ENCODE measurements at places on chromosomes 13 and 19. TPM values are rescaled to one million over a fixed set of nuclear protein-coding genes. Genes with fewer than 3 reads are reported as not detected.

COX6B2 gene
- total RNA-seq, result 2.9 TPM

SIGLEC11 gene
- not detected for total RNA-seq

TBXA2R gene
- total RNA-seq, result 0.82 TPM

DNA sequence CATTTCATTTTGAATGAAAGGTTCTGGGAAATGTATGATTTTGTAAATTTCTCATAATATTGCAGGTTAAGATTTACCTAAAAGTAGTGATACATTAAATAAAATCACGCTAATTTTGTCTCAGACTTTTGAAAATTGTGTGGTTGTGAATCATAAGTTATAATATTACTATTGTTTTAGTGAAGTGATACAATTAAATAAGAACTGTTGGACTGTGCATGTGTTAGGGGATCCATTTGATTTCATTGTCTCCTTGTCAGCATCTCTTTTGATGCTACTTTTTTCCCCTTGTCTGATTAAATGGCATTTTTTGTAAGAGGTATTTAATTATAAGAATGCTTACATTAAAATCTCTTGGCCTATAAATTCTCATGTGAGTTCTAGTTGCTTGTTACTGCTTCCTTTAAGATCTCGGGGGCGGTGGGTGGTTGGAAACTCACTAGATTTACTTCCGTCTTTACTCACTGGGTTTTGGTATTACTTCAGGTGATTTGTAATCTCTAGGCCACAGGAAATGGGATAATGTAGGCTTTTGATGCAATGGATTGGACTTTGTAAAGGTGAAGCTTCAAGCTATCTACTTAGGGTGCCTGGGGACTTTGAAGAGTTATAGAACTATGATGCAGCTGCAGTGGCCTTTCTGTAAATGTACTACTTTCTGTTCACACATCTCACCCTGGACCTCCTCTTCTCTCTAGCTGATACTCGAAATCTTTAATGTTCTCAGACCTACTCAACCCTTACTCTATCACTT, 66.5 kb downstream of the PAN3 start:
- no peak for DNase-seq
- no peak overlapping the region for H3K27ac ChIP-seq
- no peak overlapping the region for H3K4me3 ChIP-seq
- no peaks in the 10 kb centered on the region for H3K27me3 ChIP-seq

- H3K36me3 ChIP-seq, result no peaks in the 10 kb centered on the region
- no peak overlapping the region for H3K4me3 ChIP-seq
- no peak for DNase-seq
- no peak overlapping the region for H3K27ac ChIP-seq
These were observed 10.4 kb upstream of the USP12 start for GRCh38 chr13:27182054-27182453.

DNA sequence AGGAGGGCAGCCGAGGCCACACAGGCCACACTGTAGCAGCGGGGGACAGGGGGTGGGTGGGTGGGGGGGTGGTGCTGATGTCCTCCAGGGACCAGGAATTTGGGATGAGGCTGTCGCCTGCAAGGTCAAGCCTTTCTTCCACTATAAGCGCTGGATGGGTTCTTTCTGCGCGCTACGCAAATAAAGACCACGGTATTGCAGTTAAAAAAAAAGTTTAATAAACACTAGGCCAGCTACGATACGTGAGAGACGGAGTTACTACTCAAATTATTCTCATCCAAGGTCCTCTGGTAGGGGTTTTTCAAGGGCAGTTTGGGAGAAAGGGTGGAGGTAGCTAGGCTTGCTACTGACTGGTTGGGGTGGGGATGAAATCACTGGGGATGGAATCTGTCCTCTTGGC, 508 bp upstream of the ZNF44 start:
- H3K4me3 ChIP-seq, result peak overlapping the region; percentile 93
- no peaks in the 10 kb centered on the region for H3K36me3 ChIP-seq
- no peak for DNase-seq
- no peaks in the 10 kb centered on the region for H3K27me3 ChIP-seq
- H3K4me1 ChIP-seq, result peaks cover 15% of the 10 kb centered on the region
- no peak overlapping the region for H3K27ac ChIP-seq

DNA sequence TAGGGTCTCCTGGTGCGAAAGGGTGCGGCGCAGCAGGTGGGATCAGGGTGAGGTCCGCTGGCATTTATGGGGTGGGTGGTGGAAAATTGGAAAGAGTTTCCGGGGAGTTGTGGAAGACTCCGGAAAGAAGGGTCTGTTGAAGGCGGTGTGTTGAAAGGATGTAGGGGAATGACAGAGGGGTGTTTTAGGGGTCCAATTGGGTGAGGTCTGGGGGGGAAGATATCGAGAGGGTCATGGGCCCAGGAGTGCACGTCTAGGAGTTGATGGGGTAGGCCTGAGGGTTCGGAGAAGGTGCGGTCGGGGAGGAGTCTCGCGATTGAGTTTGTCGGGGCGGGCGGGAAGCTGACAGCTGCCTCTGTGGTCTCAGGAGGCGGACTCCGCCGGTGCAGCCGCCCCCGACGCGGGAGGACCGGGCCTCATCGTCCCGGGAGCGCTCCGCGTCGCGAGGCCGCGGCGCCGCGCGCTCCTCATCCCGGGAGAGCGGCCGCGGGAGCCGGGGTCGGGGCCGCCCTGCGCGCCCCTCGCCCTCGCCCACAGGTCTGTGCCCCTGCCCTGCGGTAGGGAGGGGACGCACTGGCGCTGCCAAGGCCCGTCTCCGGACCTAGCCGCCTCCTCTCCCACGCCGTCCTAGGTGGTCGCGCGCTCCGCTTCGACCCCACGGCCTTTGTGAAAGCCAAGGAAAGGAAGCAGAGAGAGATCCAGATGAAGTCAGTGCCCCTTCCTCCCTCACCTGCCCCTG, 7.0 kb downstream of the PGLYRP1 start:
- peaks cover 9% of the 10 kb centered on the region for H3K4me1 ChIP-seq
- DNase-seq, result peak; percentile 56
- H3K36me3 ChIP-seq, result no peaks in the 10 kb centered on the region
- no peak overlapping the region for H3K27ac ChIP-seq
- peaks cover 35% of the 10 kb centered on the region for H3K27me3 ChIP-seq

GRCh38 chr13:19838865-19839275, 24.6 kb downstream of the ZMYM5 start:
- no peaks in the 10 kb centered on the region for H3K27me3 ChIP-seq
- 0 out of 2 replicates have a peak overlapping the region, but pooled peaks have one; percentile 12 for H3K27ac ChIP-seq
- no peaks in the 10 kb centered on the region for H3K4me1 ChIP-seq
- peaks cover 14% of the 10 kb centered on the region for H3K36me3 ChIP-seq

GRCh38 chr19:10681658-10682057, 19.6 kb upstream of the QTRT1 start:
- no peak for DNase-seq
- H3K4me3 ChIP-seq, result no peak overlapping the region
- peaks cover 98% of the 10 kb centered on the region for H3K36me3 ChIP-seq
- peak overlapping the region; percentile 69 for H3K27ac ChIP-seq
- H3K27me3 ChIP-seq, result no peaks in the 10 kb centered on the region

DNA sequence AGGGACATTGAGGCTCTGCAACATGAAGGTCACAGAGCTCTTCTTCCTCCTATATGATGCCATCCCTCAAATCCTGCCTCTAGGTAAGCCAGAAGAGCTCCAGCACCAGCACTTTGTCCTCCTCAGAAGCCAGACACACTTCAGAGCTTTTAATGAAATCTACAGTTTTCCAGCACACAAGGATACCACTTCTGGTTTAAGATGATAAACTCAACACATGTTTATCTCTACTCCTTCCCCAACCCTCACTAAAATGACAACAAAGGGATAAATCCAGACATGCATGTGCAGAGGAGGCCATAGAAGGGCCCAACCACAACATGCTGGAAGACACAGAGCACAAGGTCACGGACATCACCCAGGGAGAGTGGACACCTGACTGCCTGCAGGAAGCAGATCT, 195.3 kb downstream of the USP12 start:
- H3K27me3 ChIP-seq, result no peaks in the 10 kb centered on the region
- no peaks in the 10 kb centered on the region for H3K36me3 ChIP-seq
- DNase-seq, result no peak
- H3K27ac ChIP-seq, result no peak overlapping the region
- H3K4me1 ChIP-seq, result 0 out of 2 replicates have a peak, but pooled peaks cover 5% of the 10 kb centered on the region

- H3K27ac ChIP-seq, result peak overlapping the region; percentile 100
- peaks cover 11% of the 10 kb centered on the region for H3K36me3 ChIP-seq
- DNase-seq, result no peak
- no peaks in the 10 kb centered on the region for H3K27me3 ChIP-seq
These were observed 54.6 kb upstream of the FAM124A start for GRCh38 chr13:51167393-51168191.

DNA sequence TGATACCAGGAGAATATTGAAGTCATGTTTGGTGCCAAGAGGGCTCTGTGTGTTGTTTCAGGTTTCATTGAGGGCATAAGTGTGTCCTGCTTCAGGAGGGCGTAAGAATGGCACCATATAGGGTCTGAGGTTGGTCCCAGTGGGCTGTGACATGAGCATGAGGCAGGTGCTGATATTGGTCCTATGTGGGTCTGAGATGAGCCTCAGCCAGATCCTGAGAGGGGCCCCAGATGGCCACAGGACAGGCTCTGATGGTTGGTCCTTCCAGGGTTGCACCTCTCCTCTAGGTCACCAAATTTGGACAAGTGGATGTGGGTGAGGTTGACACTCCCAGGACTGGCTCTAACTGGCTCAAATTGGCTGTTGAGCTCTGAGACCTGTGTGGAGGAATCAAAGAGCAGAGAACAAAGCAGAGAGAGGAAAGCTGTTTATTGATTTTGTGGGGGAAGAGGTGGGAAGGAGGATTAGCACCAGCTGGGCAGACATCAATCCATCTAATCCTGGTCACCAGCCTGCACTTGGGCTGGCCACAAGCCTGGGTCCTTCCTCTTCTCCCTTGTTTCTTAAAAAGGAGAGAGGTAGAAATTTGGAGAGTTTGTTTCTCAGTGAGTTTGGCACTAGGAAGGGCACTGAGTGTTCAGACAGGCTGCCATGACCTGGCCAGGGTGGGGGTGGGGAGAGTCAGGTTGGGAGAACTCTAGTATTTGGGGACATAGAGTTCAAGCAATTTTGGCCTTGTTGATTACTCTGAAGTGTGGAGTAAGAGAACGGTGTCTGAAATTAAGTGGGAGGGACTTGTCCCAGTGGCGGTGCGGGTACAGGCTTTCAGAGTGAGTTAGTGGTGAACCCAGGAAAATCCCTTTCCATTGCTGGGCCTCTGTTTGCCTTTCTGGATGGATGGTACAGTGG, 38.7 kb downstream of the CYP2B6 start:
- no peak for DNase-seq
- H3K4me1 ChIP-seq, result no peaks in the 10 kb centered on the region
- H3K27me3 ChIP-seq, result peaks cover 12% of the 10 kb centered on the region
- H3K4me3 ChIP-seq, result no peak overlapping the region
- H3K27ac ChIP-seq, result no peak overlapping the region
